ENCODE measurements at places on chromosomes 3 and 15.

DNA sequence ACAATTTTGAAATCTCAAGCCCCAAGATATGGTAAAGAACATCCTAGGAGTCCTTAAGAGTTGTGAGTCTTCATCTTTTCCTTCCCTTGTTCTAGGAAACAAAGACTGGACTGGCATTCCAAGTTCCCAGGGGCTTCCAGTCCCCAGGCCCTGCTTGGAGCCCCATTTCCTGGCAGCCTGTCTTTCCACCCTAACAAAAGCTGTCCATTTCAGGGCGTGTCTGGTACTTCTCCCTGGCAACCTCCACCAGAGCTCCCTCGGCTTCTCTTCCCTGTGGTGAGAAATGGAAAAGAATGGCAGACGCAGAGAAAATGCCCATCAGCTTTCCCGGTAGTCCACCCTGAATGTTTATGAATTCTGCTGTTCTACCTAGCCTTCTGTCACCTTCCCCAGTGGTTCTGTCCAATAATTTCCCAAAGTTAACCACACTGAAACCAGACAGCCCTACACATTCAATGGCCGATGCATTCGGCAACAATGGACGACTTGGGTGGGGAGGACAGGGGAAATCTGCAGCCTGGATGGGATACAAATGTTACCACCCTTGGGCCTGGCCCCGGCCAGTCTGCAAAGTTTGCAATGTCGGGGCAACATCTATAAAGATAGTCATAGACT lies 6.8 kb downstream of the RAB6B start:
- DNase-seq = no peak

- no peak for DNase-seq
Measured at GRCh38 chr15:39966521-39966920, 32.6 kb downstream of the EIF2AK4 start.

DNA sequence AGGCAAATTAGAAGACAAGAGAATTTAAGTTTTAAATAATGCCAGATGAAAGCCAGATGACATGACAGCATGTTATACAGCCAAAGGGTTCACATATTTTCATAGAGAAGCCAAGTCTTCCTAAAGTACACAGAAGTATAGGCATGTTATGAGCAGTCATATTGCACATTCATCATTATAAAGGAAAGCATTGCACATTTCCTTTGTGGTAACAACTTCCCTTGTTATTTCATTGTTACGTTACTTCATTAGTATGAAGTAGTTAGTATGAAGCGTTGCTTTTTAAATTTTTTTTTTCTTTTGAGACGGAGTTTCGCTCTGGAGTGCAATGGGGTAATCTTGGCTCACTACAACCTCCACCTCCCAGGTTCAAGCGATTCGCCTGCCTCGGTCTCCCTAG lies 4.6 kb upstream of the ABCC5 start:
- DNase-seq = no peak

DNA sequence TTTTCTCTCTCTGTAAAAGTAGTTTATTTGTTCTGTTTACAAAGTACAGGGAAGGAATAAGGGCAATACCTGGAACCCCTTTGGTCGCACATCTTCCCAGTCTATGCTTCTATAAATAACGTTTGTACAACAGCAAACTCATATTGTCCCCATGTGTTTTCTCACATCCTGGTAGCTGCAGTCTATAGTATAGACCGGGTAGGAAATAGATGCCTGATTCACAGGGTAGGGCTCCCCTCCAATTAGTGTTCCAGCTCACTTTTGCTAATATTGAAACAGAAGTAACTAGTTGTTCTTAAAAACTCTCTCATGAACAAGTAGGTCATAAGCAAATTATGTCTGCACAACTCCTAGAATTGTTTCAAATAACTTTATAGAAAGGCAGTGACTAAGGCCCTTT lies 17.7 kb downstream of the ATG7 start:
- no peak for DNase-seq

DNA sequence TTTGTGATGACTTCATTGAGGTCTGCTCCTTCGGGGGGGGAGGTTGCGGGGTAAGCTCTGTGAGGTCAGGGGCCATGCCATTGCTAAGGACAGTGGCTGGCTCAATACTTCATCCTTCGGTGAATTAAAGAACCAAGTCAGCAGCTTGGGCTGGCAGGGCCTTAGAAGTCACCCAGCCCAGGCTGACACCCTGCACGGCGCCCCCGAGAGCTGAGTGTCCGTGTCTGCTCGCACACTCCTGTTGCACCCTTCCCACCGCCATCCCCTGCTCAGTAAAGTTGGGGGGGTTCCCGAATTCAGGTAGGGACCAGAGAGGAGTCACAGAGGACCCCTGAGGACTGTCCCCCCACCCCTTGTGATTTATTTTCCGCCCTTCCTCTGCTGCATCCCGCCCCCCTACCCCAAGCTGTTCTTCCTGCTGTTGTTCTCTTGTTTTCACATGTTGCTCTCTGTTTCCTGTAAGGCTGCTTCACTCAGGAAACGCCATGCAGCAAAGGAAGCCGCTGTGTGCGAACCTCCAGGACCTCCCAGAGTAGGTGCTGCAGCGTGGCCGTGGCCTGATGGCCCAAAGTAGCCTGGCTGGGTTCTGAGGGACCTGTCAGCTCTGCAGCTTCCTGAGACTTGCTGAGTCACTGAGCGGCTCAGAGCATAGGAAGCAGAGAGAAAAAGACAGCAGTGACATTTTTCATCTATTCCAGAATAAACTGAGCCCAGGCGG lies 14.4 kb downstream of the EFCC1 start:
- no peak for DNase-seq

DNA sequence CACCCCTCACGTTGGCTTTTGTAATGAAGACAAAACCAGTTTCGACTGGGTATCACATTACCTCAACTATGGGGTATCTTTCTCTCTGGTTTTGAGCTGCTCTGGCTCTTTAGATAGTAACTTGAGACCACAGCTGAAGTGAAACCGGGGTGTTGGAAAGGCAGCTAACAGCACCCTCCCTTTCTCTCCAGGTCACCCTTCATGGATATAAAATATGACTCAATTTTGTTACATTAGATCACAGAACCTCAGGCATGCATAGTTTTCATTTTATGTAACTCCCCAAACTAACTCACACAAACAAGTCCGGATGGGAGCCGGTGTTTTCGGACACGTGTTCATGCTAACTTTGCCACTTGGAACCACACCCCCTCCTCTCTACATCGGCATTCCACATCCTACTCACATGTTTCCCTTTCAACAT lies 90.7 kb downstream of the NR2F2 start:
- peak; percentile 87 for DNase-seq

DNA sequence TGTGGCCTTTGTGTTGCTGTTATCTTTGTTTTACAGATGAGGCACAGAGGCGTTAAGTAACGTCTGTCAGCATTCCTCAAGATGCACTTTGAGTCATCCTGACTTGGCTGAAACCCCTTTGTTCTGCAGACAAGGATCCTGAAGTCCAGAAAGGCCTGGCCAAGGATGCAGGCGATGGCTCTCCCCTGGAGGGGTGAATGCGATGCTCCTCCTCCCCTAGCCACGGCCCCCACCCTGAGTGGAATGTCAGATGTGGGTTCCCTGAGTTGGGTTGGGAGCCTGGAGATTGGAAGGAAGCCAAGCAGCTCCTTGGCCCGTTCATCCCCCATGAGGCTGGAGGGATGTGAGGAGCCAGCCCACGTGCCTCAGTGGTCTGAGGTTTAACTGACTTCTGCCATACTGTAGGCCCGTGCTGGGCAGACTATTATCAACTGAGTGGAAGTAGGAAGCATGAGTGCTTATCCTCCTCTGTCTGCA lies 43.3 kb downstream of the POMGNT2 start:
- DNase-seq = no peak

- no peak for DNase-seq
Measured at GRCh38 chr3:32376115-32376514, 15.5 kb upstream of the CMTM7 start.

GRCh38 chr15:100715571-100716455 lies 113.4 kb downstream of the ASB7 start:
- DNase-seq = no peak

DNA sequence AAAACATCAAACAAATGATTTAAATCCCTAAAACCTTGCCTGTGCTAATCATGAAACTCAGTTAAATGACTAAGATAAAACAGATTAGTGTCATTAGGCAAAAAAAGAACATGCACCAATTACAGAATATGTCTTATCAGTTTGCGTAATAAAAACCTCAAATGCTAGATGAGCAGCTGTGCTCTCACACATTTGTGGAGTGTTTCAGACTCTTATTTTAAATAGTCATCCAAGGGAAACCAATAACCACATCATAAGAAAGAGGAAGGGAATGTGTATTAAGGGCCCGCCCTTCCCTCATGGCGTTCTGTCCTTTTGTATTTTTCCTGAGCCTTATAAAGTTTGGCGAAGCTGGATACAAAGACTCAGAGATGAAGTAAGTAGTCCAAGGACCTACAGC lies 6.6 kb downstream of the SAMMSON start:
- no peak for DNase-seq

DNA sequence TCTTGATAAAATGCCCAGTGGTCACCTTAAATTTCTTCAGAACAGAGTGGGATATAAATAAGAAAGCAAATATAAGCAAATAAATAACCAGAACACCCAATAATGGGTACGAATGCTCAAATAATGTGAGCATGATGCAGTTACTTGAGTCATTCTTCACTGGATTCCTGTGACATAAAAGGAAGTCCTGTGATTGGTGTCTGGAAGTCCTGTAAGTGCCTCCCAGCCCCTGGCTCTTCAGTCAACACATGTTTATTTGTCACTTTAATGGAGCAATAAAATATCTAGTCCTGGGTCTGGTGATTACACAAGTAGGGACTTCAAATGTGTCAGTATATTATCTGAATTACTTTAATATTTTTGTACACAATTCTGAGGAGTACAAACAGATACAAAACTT lies 30.4 kb downstream of the TMEM212 start:
- DNase-seq = no peak
